ENCODE measurements at places on chromosomes 2 and 18.

GRCh38 chr18:44654573-44654972, 26.1 kb upstream of the SETBP1 start:
- no peak for DNase-seq

DNA sequence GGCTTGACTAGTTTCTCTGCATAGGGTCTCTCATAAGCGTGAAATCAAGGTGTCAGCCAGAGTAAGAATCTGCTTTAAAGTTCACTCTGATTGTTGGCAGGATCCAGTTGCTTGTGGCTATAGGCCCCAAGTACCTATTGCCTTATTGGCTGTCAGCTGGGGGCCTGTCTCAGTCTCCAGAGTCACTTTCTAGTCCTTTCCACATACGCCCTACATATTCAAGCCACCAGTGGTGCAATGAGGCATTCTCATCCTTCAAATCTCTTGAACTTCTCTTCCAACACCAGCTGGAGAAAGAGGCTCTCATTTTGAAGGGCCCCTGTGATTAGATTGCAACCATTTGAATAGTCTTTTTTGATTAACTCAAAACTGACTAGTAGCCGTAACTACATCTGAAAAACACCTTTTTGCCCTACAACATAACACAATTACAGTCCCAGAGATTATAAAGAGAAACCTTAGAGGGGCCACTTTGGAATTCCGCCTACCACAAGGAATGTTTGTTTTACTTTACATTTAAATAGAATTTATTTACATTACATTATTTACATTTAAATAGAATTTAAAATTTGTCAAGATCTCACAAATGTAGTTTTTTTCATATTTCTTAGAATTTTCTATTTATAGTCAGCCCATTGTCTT, 520.1 kb downstream of the DSC3 start:
- DNase-seq: no peak

GRCh38 chr2:191428141-191428540, 182.9 kb downstream of the MYO1B start:
- no peak for DNase-seq

DNA sequence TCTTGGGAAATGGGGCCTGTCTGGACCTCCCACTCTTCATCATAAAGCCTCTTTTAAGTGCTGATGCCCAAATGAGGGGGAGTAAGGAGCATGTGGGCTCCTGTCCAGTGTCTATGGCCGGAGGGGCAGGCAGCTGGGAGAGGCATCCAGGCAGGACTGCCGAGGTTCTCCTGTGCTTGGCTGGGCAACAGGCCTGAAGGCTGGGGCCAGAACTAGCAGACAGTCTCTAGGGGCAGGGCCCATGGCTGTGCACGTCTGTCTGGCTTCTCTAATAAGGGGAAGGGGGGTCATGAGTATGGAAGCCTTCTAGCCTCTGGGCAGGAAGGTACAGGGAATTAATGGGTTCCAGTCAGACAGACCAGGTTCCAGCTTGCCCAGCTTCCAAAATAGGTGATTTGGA, 128.6 kb downstream of the SMAD2 start:
- no peak for DNase-seq

DNA sequence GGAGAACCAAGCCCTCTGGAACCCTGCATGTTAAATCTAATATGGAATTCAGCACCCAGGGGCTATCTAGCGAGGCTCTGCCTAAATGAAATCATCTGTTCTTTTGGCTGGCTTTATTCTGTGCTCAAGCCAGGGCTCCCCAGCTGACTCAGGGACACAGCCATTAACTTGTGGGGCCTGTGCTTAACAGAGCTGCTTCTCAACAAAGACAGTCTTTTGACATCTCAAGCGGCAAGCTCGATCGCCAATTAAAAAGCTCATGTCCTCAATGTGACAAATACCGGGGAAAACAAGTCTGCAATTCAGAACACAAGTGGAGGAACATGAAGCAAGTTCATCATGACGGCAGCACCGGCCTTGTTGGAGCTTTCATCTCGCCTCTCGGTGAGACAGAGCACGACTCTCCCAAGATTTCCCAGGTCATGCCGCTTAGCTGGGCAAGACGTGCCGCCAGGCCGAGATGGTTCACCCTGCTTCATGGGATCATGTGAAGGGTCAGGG, 64.9 kb downstream of the KLHL29 start:
- DNase-seq: no peak

DNA sequence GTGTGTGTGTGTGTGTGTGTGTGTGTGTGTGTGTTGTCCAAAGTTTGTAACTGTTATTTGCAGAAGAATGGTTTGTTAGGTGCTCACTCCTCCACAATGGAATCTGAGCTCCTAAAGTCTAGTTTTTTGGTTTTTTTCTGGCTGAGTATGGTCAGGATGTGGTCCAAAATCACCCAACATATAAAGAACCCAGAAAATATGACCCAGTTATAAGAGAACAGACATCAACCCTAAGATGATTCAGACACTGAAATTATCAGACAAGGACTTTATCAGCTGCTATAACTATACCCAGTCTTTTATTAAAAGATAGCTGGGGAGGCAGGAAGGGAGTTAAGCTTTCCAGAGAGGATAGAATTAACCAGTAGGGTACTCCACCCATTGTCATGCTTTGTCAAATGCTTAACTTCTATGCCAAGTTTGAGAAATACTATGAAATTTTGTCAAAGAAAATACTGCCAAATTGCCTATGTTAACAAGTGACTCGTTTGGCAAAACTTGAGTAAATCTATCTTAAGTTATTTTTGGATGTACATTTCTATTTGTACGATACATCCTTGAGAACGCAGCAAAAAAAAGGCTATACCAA, 57.5 kb downstream of the TANK start:
- DNase-seq: no peak

GRCh38 chr2:189439342-189439741, 1.9 kb upstream of the WDR75 start:
- no peak for DNase-seq

- no peak for DNase-seq
Observed at GRCh38 chr18:28174181-28174905, 2.6 kb downstream of the CDH2 start.

DNA sequence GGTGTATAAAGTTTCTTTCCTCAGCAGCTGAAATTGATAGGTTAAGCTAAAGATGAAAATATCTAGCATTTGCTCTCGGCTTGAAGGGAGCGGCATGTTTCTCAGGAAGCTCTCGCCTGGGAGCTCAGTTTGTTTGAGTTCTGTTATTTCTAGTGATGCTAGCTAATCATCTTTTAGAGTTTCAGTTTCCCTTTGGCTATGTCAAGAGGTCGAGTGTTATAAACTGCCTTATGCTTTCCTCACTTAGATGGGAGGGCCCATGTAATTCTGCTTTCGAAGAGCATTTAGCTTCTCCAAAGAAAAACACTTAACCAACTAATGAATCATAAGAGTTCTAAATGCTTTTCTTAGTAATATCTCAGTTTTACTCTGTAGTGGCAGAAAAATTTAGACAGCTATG, 33.6 kb downstream of the PLCL1 start:
- no peak for DNase-seq

GRCh38 chr2:152376385-152376784, 41.4 kb downstream of the FMNL2 start:
- no peak for DNase-seq

DNA sequence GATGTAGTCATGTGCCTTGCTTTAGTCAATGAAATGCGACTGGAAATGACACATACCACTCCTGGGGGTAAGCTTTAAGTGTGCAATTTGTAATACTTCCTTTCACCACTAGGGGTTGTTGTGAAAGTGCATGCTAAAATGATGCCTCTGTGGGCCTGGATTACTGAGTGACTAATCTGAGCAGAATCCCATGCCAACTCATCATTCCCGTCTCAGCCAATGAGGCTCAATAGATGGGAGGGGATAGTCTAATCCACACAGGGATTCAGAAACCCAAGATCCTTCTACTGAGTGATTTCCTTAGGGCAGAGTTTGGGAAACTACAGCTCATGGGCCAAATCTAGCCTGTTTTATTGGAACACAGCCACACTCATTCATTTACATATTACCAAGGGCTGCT, 54.0 kb downstream of the HRH4 start:
- DNase-seq: no peak

DNA sequence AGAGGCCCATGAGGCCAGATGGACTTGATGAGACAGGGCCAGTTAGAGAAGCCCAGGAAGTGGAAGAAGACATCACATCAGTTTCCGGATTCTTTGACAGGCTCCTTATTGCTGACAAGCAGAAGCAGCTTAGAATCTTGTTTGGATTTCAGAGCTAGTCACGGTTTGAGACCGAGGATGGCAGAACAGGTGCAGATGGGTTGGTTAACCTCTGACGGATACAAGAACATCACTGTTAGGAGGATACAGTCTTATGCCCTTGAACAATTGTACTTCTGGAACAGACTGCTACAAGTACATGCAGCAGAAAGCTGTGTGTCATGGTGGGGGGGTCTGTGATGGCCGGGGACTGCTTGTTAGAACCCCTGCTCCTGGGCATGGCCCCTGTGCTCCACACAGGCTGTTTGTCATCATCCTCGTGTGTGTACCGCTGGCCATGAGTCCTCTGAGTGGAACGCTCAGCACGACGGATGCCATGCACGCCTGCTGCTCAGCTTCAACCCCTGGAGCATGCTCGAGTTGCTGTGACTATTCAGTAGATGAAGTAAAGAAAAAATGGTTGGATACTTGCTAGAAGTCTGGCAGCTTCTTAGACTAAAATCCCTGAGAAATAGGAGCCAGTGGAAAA, 217.7 kb downstream of the SH3RF3 start:
- DNase-seq: no peak

DNA sequence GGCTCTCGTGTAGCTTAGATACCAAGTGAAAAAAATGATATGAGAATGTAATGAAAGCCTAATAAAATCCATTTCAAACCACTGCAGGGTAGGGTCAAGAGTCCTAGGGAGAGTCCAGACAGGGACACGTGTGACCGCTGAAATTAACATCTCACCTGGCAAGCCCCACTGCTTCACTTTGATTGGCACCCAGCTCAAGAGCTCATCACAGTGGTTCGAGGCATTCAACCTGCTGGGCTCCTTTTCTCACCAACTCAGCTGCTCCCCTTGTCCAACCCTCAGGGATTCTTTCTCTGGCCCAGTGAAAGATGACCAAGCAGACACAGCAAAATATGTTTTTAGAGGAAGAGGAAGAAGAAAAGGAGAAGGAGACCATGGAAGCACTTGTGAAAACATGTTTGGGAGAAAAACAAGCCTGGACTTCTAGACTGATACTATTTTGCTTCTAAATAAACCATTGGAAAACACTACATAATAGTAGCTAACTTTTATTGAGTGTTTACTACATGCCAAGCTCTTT, 49.2 kb upstream of the CREB1 start:
- DNase-seq: no peak

- DNase-seq: no peak
Observed at GRCh38 chr2:38601463-38602135, 1.1 kb downstream of the HNRNPLL start.

GRCh38 chr2:15689654-15690053, 98.0 kb downstream of the DDX1 start:
- no peak for DNase-seq

GRCh38 chr2:50263728-50264127, 768.2 kb downstream of the NRXN1 start:
- DNase-seq: no peak

GRCh38 chr2:11373096-11373495, 28.7 kb upstream of the ROCK2 start:
- no peak for DNase-seq

GRCh38 chr2:45918463-45919159, 267.1 kb downstream of the PRKCE start:
- no peak for DNase-seq

- DNase-seq: no peak
Observed at GRCh38 chr18:44156126-44156525, 524.6 kb upstream of the SETBP1 start.

DNA sequence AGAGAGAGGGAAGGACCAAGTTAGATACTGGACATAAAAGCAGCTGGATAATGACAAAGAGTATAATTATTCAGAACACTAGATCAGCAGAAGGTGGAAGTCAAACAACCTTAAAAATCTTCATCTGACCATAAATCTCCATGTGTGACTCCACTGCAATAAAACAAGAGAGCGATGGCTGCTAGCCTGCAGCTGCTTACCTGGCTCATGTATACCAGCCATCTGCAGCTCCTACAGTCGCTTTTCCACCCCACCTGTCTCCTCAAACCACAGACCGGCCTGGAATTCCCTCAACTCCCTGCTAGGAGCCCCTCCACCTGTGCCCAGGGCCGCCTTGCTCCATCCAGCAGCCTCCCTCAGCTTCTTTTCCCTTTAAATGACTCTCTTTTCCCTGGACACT, 64.5 kb downstream of the SLC4A5 start:
- DNase-seq: no peak

- DNase-seq: no peak
Observed at GRCh38 chr2:190303647-190304046, 16.0 kb downstream of the HIBCH start.
